Peyer's patch (tissue), 4 donors: ENCODE measurements at places on chromosomes 2 and 18. TPM values are rescaled to one million over a fixed set of nuclear protein-coding genes. Genes with fewer than 3 reads are reported as not detected.

CNTNAP5 gene
- total RNA-seq: not detected

SKA1 gene
- total RNA-seq: 0.66 TPM

RAX gene
- total RNA-seq: not detected

PFN4 gene
- not detected for total RNA-seq

SH3BP4 gene
- 23.9 TPM for total RNA-seq

DNA sequence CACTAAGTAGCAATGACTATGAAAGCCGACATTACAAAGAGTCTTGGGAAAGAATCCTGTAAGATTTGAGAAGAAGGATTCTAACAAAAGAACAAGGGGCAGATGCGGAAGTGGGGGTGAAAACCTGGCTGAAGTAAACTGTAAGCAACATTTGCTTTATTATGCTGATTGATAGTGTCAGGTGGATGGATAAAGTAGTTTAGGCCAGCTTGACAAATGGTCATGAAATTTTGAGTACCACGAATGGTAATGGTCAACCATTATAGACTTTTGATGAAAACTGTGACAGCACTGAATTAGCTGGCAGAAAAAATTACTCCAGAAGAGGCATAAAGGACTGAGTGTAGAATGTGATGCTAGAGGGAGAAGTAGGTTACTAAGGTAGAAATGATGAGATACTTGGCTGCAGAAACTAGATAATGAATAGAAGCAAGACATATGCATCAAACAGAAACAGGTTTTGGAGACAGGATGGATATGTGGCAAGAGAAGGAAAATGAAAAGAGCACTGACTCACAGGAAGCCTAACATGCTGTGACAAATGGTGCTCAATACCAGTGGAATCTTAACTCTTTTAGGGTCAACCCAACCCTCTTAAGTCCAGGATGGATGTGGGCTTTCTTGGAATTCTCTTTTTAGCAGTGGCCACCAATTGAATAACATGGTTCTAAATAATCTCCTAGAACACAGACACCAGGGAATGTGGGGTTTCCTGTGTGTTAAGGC lies 6.8 kb downstream of the THUMPD2 start:
- H3K4me3 ChIP-seq: no peak overlapping the region
- no peak overlapping the region for H3K27ac ChIP-seq
- no peaks in the 10 kb centered on the region for H3K4me1 ChIP-seq
- H3K27me3 ChIP-seq: no peaks in the 10 kb centered on the region

- H3K27me3 ChIP-seq: no peaks in the 10 kb centered on the region
- H3K4me3 ChIP-seq: no peak overlapping the region
- H3K4me1 ChIP-seq: no peaks in the 10 kb centered on the region
- no peak for DNase-seq
- no peaks in the 10 kb centered on the region for H3K36me3 ChIP-seq
- H3K27ac ChIP-seq: no peak overlapping the region
Measured at GRCh38 chr18:36527051-36527450, 229.5 kb downstream of the FHOD3 start.

- peak overlapping the region; percentile 21 for H3K27ac ChIP-seq
- no peak overlapping the region for H3K4me3 ChIP-seq
- H3K36me3 ChIP-seq: no peaks in the 10 kb centered on the region
- H3K27me3 ChIP-seq: no peaks in the 10 kb centered on the region
- DNase-seq: no peak
Measured at GRCh38 chr2:46333912-46334311, 36.7 kb downstream of the EPAS1 start.

GRCh38 chr2:12271589-12271984 lies 445.1 kb upstream of the TRIB2 start:
- H3K4me3 ChIP-seq: no peak overlapping the region
- no peaks in the 10 kb centered on the region for H3K27me3 ChIP-seq
- H3K27ac ChIP-seq: peak overlapping the region; percentile 4
- no peaks in the 10 kb centered on the region for H3K36me3 ChIP-seq
- H3K4me1 ChIP-seq: no peaks in the 10 kb centered on the region

GRCh38 chr2:187949859-187950258 lies 341.8 kb upstream of the GULP1 start:
- H3K4me1 ChIP-seq: no peaks in the 10 kb centered on the region
- H3K27me3 ChIP-seq: no peaks in the 10 kb centered on the region
- no peak overlapping the region for H3K27ac ChIP-seq
- no peak overlapping the region for H3K4me3 ChIP-seq
- no peaks in the 10 kb centered on the region for H3K36me3 ChIP-seq

- H3K4me3 ChIP-seq: no peak overlapping the region
- H3K36me3 ChIP-seq: no peaks in the 10 kb centered on the region
- no peaks in the 10 kb centered on the region for H3K4me1 ChIP-seq
Measured at GRCh38 chr2:169260846-169261642, 101.3 kb downstream of the LRP2 start.
